ENCODE measurements at places on chromosomes 7 and 10. TPM values are rescaled to one million over a fixed set of nuclear protein-coding genes. Genes with fewer than 3 reads are reported as not detected.

MYL10 gene
- total RNA-seq = not detected

TEX36 gene
- not detected for total RNA-seq

SLC18A3 gene
- total RNA-seq = not detected

BUB3 gene
- total RNA-seq = 33.5 TPM

KLF6 gene
- total RNA-seq = 43.8 TPM

SPDYE16 gene
- 0.22 TPM for total RNA-seq

AKR1C8 gene
- 0.22 TPM for total RNA-seq

RNF32 gene
- total RNA-seq = not detected

ACSM6 gene
- total RNA-seq = not detected

GDF10 gene
- 0.22 TPM for total RNA-seq

EPO gene
- total RNA-seq = not detected

UBN2 gene
- 14.4 TPM for total RNA-seq

SLC13A1 gene
- total RNA-seq = not detected

NPTX2 gene
- total RNA-seq = 2.3 TPM

TUBAL3 gene
- 0.36 TPM for total RNA-seq

NAT16 gene
- not detected for total RNA-seq

PVRIG gene
- total RNA-seq = not detected

NKX1-2 gene
- not detected for total RNA-seq

LRRC18 gene
- not detected for total RNA-seq

SEMA4G gene
- total RNA-seq = 0.52 TPM

ATG9B gene
- total RNA-seq = not detected

TMEM229A gene
- not detected for total RNA-seq

TAX1BP1 gene
- total RNA-seq = 184 TPM

ELAPOR2 gene
- total RNA-seq = 3.9 TPM

NEUROG3 gene
- not detected for total RNA-seq

SRI gene
- 76.1 TPM for total RNA-seq

LIPK gene
- not detected for total RNA-seq

FKBP6 gene
- total RNA-seq = not detected

TRIM73 gene
- 1.4 TPM for total RNA-seq

COL26A1 gene
- total RNA-seq = not detected

CPXM2 gene
- total RNA-seq = 4.5 TPM

Measured in left ventricle myocardium inferior (tissue), 1 donor.